ENCODE measurements at places on chromosomes 3 and 15.

- no peak for DNase-seq
Measured at GRCh38 chr3:193030276-193030675, 112.6 kb upstream of the MB21D2 start.

DNA sequence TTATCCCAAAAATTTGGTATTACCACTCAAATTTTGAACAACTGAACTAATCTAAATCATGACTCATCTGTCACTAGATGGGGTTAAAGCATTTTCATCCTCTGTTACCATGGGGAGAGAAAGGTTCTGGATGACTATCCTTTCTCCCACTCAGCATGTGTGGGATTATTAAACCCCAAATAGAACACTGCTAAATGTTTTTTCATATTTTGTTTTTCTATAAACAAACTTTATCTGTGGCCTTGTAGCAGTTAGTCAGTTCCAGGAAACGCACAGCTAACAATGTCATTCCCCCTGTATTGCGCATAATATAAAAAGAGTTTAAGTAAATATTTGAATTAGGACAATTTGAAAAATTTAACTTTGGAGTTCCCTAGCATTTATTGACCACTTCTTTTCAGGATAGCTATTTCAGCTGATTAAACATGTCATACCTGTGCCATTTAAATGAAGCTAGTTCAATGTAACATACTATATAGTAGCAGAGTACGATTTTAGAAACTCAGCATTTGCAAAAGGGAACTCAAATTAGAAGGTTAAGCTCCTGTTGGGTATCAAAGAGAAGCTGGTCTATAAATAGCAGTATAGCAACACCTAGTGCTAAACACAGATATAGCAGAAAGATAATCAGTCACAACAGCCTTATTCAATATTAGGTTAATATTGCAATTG lies 9.2 kb upstream of the TMEM212 start:
- peak; percentile 35 for DNase-seq

DNA sequence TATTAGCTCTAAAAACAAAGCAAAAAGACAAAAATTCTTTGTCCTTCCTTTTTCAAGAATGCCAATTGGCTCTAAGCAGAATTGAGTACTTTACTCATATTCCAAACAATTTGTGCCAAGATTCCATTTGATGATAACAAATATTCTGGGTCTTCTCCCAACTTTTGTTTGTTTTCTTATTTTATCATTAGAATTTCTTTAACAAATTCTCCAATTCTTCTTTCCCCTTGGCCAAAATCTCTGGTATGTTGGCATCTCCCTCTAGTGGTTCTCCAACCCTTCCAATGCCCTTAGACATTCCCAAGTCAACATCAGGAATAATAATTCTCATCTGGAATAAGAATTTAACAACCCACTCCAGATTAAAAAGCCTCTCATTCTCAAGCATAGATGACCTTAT lies 5.3 kb downstream of the CPOX start:
- no peak for DNase-seq

GRCh38 chr3:97928986-97929385 lies 43.2 kb downstream of the RIOX2 start:
- DNase-seq, result no peak

DNA sequence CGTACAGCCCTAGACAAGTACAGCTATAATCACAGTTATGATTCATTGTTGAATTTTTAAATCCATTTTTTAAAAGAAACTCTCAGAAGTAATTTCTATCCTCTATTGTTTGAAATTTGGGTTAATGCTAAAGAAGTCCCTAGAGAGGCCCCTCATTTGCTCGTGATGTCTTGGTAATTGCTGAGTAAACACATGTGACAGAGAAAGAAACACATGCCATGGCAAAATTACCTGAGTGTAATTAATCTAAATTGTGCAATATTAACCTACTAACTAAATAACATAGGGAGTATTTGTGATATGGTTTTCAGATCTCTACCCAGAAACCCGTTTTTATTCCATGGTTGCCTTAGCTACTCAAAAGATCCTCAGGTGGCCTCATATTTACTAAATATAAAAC lies 10.8 kb downstream of the NEK10 start:
- DNase-seq, result no peak

GRCh38 chr15:31457631-31458526 lies 131.2 kb downstream of the KLF13 start:
- DNase-seq, result no peak

DNA sequence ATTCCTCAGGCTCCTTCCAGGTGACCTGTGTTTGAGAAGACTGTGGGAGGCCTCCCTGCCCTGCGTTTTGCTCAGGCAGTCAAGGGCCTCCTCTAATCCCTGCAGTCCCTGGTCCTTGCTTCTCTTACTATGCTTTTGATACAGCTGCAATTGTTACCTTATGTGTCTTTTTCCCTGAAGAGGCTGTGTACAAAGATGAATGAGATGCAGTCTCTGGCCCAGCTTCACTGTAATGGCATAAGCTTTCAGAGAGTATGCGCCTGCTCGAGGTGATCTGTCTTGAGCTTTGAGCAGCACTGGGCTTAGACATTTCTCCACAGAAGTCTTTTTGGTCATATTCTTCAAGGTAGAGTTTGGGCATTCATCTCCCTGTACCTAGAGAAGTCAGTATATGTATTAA lies 129.6 kb downstream of the AKAP13 start:
- DNase-seq, result no peak

- DNase-seq, result no peak
Measured at GRCh38 chr3:161414907-161415306, 43.6 kb upstream of the SPTSSB start.

GRCh38 chr3:127712881-127713771 lies 40.4 kb downstream of the ABTB1 start:
- DNase-seq, result no peak
